ENCODE measurements at places on chromosomes 7 and 10.

- DNase-seq = no peak
Measured at GRCh38 chr7:101598422-101598985, 30.6 kb downstream of the MYL10 start.

DNA sequence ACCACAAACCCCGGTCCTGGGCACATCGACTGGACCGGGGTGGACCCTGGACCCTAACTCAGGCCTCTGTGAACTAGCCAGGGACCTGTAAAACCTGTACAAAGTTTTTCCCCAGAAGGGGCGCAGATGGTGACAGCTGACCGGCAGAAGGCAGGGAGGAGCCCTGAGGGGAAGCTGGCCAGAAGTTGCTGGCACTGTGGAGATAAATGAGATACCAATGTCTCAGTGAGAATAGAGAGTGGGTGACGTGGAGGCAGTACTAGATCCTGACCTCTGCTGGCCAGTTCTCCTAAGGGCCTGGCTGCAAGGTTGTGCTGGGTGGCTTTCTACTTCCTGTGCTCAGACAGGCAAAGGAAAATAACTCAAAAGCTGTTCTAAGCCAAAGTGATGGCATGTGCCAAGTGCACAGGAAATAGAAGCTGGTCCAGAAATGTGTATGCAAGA, 10.6 kb upstream of the TSPAN14 start:
- no peak for DNase-seq

- DNase-seq = no peak
Measured at GRCh38 chr7:4683043-4683883, 1.2 kb downstream of the FOXK1 start.

GRCh38 chr7:1884583-1885350, 214.7 kb downstream of the ELFN1 start:
- no peak for DNase-seq

- DNase-seq = no peak
Measured at GRCh38 chr10:46294641-46295220, 7.9 kb downstream of the ANTXRL start.

GRCh38 chr10:63788152-63788821, 267.1 kb downstream of the REEP3 start:
- no peak for DNase-seq

GRCh38 chr7:111083413-111083812, 7.5 kb upstream of the LRRN3 start:
- DNase-seq = no peak

DNA sequence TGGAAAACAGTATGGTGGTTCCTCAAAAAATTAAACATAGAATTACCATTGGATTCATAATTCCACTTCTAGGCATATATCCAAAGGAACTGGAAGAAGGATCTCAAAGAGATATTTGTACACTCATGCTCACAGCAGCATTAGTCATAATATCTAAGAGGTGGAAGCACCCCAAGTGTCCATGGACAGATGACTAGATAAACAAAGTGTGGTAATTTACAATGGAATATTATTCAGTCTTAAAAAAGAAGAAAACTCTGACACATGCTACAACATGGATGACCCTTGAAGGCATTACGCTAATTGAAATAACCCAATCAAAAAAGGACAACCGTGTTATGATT, 594.2 kb downstream of the KCNMA1 start:
- DNase-seq = no peak

- DNase-seq = no peak
Measured at GRCh38 chr7:157090485-157091165, 48.1 kb upstream of the UBE3C start.

GRCh38 chr10:126806991-126807702, 98.1 kb upstream of the DOCK1 start:
- DNase-seq = no peak

GRCh38 chr10:91496016-91496415, 85.9 kb downstream of the HECTD2 start:
- DNase-seq = no peak

GRCh38 chr7:6181136-6181535, 91.3 kb downstream of the CYTH3 start:
- DNase-seq = no peak

GRCh38 chr10:90847436-90847835, 10.4 kb downstream of the HTR7 start:
- no peak for DNase-seq

DNA sequence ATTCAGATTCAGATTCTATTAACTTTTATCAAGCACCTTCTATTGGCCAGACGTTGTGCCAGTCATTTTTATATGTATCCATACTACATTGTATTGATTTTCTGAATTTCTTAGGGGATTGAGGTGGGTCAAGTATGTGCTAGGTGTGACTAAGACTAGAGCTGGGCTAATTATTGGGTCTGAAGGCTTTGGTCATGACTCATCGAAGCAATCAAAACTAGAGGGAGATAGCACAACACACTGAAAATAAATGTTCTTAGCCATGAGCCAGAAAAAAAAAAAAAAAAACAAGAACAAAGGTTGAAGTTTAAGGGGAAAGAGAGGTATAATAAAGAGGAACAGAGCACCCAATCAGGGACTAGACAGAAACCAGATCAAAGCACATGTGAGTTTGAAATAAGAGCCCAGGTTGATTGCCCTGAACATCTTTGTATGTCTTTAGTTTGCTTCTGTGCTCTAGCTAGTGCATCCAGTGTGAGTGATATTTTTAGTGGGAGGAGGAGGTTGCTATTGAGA, 171.6 kb upstream of the FOXP2 start:
- DNase-seq = peak; percentile 49

GRCh38 chr7:37690206-37690605, 6.6 kb downstream of the GPR141 start:
- DNase-seq = no peak

DNA sequence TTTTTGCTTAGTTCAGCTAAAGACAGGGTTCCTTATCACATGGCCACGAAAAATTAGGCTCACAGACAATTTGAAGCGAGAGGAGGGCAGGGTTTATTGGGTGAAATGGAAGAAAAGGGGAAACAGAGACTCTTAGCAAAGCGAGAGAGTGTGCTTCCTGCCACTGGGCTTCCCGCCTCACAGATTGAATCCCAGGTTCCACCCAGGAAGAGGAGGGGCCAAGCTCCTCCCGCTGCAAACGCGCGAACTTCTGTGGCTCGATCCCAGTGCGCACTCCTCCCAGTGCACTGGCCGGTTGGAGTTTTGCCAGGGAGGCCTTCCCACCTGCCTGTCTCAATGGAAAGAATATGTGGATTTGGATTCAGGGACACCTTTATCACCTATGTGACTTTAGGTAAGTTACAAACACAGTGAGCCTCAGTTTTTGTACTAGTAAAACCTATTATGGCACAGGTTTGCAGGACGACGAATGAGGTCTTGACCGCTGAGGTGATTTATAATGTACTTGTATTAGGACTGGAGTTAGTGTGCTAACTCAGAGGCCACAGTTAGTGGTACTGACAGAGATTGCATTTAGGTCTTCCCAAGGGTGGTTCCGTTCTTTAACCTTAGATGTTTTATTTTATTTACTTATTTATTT, 48.5 kb upstream of the SP8 start:
- no peak for DNase-seq

- peak; percentile 12 for DNase-seq
Measured at GRCh38 chr7:21944616-21945453, 864 bp downstream of the CDCA7L start.

DNA sequence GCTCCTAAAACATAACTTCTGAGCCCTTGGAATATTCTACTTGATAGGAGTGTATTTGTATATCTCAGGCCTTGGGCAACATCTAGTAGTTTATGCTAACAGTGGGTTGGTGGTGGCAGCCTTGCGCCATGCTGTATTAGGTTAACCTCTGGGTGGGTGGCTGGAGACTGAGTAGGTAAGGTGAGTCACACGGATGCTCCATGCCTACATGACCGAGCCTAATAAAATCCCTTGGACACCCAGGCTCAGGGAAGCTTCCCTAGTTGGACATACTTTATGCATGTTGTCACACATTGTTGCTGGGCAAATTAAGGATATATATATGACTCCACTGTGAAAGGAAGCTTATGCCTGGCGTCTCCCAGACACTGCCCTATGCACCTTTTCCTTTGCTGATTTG, 6.0 kb upstream of the DAGLB start:
- peak; percentile 61 for DNase-seq

GRCh38 chr7:44729949-44730590, 18.6 kb upstream of the ZMIZ2 start:
- DNase-seq = no peak

GRCh38 chr10:71486484-71487114, 89.9 kb downstream of the CDH23 start:
- no peak for DNase-seq

DNA sequence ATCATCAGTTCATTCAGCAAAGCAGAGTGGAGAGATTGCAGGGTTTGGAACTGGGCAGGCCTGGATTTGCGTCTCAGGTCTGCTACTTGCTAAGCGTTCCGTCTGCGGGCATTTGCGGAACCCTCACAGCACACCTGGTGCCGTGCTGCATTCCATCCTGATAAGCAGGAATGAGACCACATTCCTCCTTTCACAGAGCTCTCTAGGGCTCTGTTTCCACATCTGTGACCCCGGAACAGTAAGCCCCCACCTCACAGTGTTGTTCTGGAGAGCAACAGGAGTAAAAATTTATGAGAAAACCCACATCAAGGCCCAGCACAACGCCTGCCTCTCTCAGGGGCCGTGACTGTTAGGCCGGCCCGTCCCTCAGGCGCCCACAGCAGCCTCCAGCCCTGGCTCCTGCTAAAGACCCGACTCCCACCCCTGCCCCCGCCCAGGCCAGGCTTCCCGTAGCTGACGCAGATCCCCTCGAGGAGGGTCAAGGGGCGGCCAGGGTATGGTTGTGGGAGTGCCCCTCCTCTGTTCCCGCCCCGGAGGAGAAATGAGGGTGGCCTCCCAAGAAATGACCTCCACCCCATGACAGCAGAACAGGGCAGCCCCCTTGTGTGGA, 128.9 kb downstream of the RGS10 start:
- DNase-seq = no peak

GRCh38 chr7:155864991-155865690, 52.9 kb upstream of the SHH start:
- no peak for DNase-seq

DNA sequence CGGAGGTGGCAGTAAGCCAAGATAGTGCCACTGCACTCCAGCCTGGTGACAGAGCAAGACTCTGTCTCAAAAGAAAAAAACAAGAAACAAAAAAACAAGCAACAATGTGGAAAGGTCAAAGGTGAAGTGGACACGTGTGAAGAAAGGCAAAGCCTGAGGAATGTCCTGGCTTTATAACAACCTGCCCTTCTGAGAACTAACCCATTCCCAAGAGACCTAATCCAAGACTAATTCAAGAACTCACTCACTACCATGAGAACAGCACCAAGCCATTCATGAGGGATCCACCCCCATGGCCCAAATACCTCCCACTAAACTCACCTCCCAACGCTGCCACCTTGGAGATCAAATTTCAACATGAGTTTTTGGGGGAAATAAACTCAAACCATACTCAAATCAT, 47.5 kb upstream of the KIF5B start:
- no peak for DNase-seq

- DNase-seq = no peak
Measured at GRCh38 chr10:132977807-132978206, 35.4 kb upstream of the CFAP46 start.

DNA sequence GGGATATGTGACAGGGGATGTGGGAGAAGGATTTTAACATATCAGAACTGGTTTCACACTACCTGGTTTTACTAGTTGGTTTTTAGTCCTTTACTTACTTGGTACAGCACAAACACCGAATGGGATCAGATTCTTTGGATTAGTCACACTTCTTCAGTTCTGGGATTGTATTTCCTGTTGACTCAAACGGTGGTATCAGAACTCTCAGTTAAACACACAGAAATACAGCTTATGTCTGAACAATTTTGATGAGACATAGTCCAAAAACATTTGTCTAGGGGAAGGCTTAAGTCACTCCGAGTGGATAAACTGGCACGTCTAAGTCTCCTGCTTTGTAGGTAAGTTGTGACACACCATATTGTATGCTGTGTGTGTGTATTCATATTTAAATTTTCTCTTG, 480.5 kb downstream of the PHTF2 start:
- DNase-seq = peak; percentile 68

DNA sequence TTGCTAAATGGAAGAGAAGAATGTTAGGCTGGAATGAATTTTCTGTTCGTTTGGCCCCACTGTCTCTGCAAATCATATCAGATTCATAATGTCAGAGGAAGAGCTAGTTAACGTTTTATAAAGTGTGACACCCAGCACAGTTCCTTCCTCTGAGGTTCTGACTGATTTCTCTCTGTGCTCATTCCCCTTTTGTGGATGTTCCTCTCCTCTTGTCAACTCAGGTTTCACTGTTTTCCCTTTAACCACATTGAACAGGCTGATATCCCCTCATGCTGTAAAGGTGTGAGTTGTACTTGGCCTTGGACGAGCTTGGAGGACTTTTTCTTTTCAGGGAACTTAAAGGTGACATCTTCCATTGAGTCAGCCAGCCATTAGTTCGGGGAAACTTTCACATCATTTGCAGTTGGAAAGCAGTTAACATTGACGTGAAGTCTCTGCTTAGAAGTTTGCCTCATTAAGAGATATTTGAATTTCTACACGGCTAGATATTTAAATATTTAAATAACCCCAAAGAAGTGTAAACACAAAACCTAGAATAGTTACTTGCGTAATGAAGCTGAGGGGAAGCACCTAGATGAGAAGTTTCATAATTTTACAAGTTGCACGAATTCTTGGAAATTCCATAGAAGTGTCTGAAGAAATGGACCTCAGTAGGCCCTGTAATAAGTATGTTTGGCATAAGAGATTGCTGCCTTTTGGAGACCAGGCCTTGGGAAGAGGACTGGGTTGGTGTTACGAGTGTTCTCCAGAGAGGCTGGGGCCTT, 101.5 kb upstream of the EGR2 start:
- DNase-seq = no peak

GRCh38 chr7:50497968-50498367, 47.8 kb upstream of the FIGNL1 start:
- no peak for DNase-seq

GRCh38 chr7:117751775-117752174, 121.5 kb downstream of the CTTNBP2 start:
- DNase-seq = no peak

DNA sequence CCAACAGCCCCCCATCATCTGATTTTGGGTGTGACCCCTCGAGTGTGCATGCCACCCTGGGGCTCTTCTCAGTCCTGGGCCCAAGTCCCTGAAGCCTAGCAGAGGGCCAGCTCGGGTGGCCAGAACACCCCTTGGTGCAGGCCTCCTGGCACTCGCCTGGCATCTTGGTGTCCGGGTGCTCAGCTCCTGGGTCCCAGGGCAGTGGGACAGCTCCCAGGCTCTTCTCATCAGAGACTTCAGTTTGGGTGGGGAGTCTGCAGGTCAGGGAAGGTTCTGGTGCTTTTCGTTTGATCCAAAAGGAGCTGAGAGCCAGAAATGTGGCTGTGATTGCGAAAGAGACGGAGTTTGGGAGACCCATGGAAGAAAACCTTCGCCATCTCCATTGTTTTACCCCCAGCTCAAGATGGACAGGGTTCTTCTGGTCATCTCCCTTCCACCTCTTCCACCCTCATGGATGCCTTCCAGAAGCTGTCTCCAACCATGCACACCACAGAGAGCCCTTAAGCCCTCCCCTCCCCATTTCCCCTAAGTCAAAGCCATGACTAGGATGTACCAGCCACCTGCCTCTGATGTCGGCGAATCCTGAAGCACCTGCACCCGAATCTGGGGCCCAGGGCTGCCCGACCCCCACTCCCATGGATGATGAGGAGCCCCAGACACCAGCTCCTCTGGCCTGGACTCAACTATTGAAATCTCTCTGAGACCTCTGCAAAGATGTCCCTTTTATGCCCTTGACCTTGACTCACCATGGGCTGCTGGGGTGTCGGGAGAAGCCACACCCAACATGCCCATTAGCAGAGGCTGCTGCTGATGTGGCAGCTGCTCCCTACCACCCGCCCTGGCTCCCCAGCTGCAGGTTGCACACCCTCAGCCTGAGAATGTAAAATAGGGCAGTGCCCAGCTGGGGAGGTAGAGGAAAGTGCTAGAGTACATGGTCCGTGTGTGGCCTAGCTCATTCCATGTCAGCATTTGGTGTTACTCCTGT, 55.3 kb downstream of the ADCYAP1R1 start:
- no peak for DNase-seq

All from HS-27A (cell line).